ENCODE measurements at places on chromosomes 5 and 9. TPM values are rescaled to one million over a fixed set of nuclear protein-coding genes. Genes with fewer than 3 reads are reported as not detected.

Gene BTNL3
- not detected for polyA plus RNA-seq

Gene LEAP2
- polyA plus RNA-seq = 0.62 TPM

Gene DUSP1
- polyA plus RNA-seq = 33.3 TPM

- H3K4me3 ChIP-seq = no peak overlapping the region
- H3K36me3 ChIP-seq = no peaks in the 10 kb centered on the region
- DNase-seq = no peak
- no peak overlapping the region for H3K27ac ChIP-seq
- no peaks in the 10 kb centered on the region for H3K4me1 ChIP-seq
These were observed 377.1 kb downstream of the PRDM9 start for GRCh38 chr5:23884405-23885031.

GRCh38 chr9:8053501-8053900, 253.9 kb upstream of the DMAC1 start:
- no peaks in the 10 kb centered on the region for H3K4me1 ChIP-seq
- no peak overlapping the region for H3K27ac ChIP-seq
- no peaks in the 10 kb centered on the region for H3K27me3 ChIP-seq
- no peak overlapping the region for H3K4me3 ChIP-seq
- DNase-seq = no peak
- H3K36me3 ChIP-seq = no peaks in the 10 kb centered on the region
